ENCODE measurements at places on chromosomes 4 and X.

- no peak for DNase-seq
Measured at GRCh38 chr4:153519687-153520086, 53.5 kb downstream of the TMEM131L start.

DNA sequence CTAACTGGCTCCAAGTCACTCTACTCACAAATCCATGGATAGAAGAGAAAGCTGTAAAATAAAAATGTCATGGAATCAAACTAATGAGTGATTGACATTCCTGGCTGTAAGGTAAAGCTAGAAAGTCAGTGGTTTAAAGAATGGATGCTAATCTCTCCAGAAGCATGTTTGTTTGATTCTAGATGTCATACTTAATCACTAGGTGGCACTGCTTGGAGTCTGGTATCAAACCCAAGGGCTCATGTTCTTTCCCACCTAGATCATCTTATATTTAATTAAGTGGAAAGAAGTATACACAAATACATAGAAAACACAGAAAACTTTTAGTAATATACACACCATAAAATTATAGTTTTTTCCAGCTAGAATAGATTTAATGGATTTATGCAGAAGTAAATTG, 2666.6 kb downstream of the PCDH7 start:
- no peak for DNase-seq

GRCh38 chr4:125482822-125483221, 168.1 kb downstream of the FAT4 start:
- DNase-seq = no peak

- DNase-seq = no peak
Measured at GRCh38 chr4:125042041-125042440, 272.7 kb upstream of the FAT4 start.

DNA sequence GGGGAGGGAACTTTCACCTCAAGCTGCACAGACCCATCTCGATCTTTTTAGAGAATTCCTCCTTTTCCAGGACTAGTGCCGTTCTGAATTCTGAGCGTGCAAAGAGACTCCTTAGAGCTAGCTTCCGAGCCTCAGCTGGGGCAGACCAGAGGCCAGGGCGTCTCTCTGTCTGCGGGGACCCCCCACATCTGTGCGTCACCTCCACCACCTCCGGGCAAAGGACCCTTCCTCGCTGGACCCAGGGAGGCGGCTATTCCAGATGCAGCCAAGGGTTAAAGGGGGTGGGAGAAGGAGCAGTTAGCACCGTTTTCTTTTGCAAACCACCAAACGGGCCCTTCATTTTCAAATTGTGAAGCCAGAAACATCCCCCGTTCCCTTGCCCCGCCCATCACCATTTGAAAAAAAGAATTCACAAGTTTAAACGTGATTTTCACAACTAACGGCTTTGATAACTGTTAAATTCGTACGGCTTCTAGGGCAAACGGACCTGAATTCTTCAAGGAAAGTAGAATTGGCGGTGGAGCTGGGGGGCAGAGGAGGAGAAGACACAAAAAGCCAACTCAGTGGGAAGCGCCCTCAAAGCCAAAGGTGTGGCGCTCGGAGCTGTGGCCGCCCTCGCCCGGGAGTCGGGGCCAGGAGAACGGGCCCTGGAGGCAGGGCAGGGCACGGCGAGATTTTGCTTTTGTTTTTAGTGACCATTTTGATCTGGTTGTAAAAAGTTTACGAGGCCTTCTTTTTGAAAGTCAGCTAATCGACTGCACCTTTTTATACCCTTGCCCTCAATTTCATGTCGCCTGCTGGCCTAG, 3.3 kb upstream of the PDGFRA start:
- DNase-seq = no peak

DNA sequence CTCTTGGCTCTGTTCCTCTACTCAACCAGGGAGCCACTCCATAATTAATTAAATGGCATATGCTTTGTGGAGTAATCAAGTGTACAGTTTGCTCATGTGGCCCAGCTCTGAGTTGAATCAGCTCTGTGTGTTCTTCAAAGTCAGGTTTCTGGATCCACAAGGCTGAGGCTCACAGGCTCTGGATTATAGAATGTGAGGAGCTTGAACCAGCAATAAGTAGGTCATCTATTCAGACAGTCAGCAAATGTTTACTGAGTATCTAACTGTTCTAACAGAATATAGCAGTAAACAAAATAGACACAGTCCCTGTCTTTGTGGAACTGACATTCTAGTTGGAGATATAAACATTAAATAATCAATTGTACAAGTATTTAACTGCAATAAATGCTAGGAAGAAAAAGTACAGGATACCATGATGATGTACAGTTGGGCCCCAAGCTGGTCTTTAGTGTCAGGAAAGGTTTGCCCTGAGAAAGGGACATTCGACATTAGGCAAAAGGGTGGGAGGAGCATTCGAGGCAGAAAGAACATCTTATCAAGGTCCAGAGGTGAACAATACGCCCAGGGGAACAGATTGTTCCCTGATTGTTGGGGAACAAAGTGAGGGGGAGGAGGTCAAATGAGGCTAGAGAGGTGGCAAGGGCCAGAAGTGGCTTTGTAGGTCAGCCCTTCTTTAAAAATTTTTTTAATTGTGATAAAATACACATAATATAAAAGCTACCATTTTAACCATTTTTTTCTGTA, 20.5 kb upstream of the TSR2 start:
- DNase-seq = no peak

DNA sequence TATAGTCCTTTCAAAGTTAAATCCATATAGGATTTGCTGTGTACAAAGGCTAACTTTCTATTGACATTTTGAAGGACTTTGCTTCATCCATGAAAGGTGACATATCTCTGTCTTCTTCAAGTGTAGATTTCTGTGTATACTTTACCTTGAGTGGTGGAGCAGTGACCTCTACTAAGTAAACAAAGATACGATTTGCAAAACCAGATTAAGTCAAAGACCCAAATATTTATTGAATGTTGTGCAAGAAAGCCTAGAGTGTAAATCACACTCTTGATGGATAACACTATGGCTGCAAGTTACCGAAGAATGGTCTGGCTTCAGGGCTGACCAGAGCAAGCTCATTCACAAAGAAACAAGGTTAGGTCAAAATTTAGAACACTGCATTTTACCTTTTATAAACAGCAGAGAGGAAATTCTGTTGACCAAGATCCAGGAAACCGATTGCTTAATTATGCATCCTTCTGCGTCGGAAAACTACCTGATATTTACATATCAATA, 5.4 kb upstream of the FGG start:
- no peak for DNase-seq

GRCh38 chrX:132860200-132860599, 98.2 kb downstream of the HS6ST2 start:
- DNase-seq = no peak

GRCh38 chr4:182185491-182185890, 57.7 kb upstream of the TENM3 start:
- DNase-seq = no peak

DNA sequence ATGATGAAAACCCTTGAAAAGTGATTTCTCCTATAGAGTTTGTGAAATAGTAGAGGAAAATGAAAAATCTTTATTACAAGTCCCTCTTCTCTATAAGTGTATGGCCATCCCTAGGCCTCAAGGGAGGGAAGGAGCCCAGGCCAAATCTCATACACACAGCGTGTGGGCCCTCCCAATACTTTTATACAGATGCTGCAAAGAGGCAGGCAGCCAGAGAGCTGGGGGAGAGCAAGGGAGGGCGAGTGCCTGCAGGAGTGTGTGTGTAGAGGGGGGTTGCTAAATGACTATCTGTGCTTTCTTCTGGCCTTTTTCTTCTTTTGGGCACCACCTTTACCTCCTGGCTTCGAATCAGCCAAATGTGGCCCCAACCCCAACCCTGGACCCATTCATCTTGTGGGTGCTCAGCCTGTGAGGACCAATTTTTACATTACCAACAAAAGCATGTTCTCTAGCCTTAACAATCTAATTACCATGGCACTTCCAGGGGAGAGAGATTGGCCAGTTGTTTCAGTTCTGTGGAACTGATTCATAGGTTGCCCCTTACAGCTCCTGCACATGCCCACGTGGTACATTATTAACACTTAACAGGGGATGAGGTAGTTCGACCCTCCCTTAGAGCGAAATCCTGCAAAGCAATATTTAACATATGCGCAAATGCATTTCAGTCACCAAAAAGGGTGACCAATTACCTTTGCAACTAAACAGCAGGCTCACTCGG, 2.0 kb downstream of the GPC3 start:
- DNase-seq = no peak

DNA sequence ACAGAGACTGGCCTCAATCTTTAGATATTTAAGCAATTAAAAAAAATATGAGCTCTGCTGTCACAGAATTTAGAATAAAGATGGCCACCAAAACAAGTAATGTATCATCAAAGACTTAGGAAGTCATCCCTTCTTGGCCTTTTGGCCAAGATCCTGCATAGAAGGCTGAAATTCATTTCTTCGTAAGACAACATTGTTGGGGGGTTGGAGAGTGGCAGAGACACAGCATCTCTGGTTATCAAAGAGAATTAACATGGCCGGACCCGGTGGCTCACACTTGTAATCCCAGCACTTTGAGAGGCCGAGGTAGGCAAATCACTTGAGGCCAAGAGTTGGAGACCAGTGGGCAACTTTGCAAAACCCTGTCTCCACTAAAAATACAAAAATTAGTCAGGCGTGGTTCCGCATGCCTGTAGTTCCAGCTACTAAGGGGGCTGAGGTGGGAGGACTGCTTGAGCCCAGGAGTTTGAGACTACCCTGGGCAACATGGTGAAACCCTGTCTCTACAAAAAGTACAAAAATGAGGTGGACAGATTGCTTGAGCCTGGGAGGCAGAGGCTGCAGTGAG, 4.0 kb downstream of the PPM1K start:
- DNase-seq = no peak

DNA sequence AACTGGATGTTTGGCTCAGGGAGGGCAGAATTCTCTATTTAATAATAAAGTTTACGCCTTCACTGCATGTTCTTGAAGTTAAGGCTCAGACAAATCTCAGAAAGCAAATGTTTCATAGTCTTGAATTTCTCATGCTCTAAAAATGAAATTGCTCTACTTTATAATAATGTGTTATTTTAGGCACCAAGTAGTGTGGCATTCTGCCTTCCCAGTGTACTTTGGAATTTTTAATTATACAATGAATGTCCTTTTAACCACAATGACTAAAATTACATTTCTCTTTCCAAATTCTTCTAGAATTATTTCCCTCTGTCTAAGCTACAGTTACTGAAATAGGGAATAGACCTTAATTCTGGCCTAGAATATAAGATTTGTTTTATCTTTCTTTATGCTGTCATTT, 97.9 kb upstream of the PDE5A start:
- DNase-seq = no peak

DNA sequence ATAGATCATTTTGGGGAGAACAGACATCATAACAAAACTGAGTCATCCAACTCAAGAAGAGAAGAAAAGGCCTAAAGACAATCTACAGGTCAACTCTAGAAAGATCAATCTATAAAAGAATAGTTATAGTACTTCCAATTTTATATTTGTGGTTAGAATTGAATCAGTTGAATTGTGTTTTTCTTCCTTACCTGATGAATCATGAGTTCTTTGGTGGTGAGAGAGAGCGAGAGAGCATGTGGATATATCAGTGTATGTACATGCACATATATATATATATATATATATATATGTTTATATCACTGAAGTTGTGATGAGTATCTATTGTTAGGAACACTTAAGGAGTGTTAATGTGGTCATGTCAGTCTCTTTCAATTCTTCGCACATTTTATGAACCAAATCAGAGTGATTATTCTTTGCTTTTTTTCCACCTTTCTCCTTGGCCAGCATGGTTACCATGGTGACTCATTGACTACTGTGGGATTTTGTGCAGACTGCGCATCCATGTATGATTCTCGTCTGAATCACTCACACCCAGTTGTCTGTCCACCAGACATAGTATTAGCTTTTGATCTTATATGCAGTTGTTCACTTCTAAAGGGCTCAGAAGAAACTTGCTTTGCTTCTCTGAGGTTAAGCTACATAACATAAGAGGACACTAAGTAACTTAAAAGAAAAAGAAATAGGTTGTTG, 90.4 kb upstream of the RAB40AL start:
- DNase-seq = no peak

DNA sequence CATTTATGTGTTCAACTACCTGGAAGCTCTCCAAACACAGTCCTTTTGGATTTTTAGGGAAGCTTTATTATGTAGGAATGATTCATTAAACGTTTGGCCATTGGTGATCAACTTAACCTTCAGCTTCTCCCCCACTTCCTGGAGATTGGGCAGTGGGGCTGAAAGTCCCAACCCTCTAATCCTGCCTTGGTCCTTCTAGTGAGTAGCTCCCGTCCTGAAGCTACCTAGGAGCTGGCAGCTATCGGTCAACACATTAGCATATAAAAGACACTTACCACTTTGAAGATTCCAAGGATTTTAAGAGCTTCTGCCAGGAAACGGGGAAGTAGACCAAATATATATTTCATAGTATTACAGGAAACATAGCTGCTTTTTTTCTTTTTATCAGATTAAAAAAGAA, 69.7 kb downstream of the MCUB start:
- no peak for DNase-seq

GRCh38 chr4:164481306-164482091, 272.4 kb upstream of the SMIM31 start:
- DNase-seq = no peak

DNA sequence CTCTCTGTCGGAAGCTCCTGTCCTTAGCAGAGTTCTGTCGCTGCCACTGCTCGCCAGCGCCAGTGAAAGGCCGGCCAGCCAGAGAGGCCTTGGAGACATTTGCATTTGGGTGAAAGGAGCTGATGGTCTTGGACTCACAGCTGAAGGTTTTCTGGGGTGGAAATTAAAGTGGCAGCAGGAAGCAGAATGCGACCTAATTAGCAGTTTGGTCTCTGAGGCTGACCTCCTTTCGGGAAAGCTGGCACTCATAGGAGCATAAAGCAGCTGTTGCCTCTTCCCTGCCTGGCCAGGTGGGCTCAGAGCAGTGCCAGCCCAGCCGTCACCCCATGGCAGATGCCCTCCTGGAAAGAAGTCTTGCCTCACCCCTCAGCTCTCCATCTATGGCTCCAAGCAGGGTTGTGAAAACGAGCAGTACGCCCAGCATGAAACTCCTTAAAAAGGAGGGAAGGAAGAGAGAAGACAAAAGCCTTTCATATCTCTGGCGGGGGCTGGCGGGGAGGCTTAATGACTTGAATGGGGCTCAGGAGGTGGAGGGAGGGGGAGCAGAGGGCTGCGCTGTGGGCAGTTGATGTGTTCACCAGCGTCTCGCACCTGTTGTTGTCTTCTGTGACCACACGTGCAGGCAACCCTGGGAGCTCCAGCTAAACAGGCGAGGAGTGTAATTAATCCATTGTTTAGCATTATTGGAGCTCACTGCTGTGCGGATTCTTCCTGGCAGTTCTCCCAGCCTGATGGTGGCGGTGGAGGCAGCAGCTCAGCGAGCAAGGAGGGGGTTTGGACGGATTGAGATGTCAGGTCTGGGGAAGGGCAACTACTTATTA, 264.0 kb downstream of the MID1IP1 start:
- DNase-seq = no peak

GRCh38 chrX:20361890-20362262, 95.2 kb upstream of the RPS6KA3 start:
- no peak for DNase-seq

- DNase-seq = peak; percentile 8
Measured at GRCh38 chr4:8547108-8547911, 32.9 kb upstream of the GPR78 start.

- DNase-seq = no peak
Measured at GRCh38 chr4:93775551-93775950, 53.0 kb upstream of the ATOH1 start.
